ENCODE measurements at places on chromosomes 5 and 9.

GRCh38 chr9:8613346-8613825, 813.8 kb upstream of the DMAC1 start:
- no peak for DNase-seq

DNA sequence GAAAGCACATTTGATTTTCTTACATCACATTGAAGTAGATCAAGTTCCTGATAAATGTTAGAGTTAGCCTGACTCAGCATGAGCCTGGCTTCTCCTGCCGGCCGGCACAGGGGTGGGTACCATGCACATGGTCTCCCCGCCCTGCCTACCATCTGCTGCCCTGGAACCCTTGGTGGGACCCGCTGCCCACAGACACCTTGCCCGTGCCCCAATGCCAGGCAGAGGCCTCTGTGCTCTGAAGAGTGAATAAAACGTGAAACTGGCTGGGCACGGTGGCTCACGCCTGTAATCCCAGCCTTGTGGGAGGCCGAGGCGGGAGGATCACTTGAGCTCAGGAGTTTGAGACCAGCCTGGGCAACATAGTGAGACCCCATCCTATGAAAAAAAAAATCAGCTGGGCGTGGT, 17.3 kb downstream of the EXD3 start:
- DNase-seq = no peak

- DNase-seq = no peak
Measured at GRCh38 chr9:16178294-16178693, 625.5 kb downstream of the CCDC171 start.

- DNase-seq = no peak
Measured at GRCh38 chr5:17305017-17305416, 87.6 kb downstream of the BASP1 start.

- DNase-seq = no peak
Measured at GRCh38 chr5:96909003-96909402, 26.9 kb upstream of the LNPEP start.

DNA sequence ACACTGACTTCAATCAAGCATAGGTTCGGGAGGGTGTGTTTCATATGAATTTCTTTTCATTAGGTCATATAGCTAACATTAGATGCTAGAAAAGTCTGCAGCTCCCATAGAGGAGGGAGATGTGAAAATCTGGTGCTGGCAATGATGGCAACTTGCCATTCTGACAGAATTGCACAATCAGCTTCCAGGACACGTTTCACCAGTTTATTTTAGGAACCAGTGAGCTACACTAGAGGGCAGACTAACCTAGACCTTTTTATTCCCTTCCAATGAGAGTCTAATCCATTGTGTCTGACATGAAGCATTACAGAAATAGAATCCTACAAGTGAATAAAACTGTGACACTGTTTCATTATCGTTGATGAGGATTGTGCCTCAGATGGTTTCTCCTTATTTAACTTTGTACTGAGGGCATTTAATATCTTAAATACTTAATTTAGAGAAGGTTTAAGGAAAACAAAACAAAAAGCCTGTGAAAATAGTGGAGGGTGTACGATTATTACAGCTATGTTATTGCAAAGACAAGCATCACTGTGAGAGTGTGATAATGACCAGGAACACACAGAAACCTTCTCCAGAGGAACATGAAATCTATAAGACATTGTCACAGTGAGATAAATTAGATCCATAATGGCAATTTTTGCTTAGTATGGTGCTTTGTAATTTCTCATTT, 363.3 kb upstream of the RPS23 start:
- no peak for DNase-seq

DNA sequence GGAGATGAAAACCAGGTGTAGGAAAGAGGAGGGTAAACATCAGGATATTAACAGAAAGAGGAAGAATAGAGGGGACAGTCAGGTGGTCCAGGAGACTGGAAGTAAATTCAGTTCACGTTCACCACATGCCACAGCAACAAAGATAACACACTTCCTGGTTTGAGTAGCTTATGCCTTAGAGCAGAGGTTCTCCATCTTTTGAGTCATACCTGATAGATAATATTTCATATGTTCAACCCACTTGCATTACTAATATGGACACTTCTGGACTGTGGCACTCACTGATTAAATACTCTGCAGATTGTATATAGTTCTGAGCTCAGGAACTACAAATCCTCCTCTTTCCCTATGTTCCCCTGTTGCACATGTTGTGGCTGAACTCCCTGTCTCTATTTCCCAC, 179.9 kb upstream of the NR3C1 start:
- no peak for DNase-seq

DNA sequence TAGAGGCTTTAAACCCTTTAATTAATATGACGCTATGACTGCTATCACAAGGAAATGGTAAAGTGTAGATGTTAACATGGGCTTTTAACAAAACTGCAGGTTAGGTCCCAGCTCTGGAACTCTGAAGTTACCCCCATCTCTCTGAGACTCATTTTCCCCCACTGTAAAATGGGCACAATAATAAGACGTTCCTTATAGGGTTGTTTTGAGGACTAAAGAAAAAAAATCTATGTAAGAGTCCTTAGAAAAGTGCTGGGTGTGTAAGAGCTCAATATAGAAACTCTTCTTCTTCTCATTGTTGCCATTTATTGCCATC, 45.8 kb upstream of the STK32A start:
- no peak for DNase-seq

- DNase-seq = no peak
Measured at GRCh38 chr5:137407090-137407489, 92.0 kb downstream of the SPOCK1 start.

- no peak for DNase-seq
Measured at GRCh38 chr9:85405566-85405950, 336.2 kb downstream of the AGTPBP1 start.

DNA sequence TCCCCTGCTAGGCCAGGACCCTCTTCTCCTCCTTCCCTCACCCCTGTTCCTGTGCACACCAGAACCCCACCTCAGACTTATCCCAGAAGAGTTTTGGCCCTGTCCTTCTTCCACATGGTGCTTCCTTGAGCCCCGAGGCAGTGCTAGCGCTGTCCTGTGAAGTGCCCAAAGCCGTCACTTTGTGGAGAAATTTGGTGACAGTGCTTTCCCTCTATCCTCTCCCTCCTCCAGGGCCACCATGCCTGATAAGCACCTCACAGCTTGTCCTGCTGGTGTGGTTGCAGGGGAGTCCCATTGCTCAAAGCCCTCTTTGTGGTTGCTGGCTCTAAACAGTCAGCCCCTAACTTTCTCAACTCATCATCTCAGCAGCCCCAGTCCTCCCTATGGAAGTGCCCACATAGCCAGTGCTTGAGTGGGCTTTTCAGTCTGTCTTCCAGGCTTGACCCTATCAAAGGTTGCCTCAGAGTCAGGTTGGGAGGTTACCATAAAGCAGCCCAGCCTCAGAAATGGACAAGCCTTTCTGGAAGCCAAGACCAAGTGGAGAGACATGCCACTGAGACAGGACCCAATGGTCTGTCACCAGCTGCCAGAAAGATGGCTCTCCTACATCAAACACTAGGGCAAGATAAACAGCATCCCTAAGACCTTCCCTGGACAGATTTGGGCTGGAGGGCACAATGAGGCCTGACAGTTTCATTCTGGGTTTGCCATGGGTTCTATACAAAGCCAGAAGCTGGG, 18.0 kb downstream of the IGIP start:
- DNase-seq = no peak

DNA sequence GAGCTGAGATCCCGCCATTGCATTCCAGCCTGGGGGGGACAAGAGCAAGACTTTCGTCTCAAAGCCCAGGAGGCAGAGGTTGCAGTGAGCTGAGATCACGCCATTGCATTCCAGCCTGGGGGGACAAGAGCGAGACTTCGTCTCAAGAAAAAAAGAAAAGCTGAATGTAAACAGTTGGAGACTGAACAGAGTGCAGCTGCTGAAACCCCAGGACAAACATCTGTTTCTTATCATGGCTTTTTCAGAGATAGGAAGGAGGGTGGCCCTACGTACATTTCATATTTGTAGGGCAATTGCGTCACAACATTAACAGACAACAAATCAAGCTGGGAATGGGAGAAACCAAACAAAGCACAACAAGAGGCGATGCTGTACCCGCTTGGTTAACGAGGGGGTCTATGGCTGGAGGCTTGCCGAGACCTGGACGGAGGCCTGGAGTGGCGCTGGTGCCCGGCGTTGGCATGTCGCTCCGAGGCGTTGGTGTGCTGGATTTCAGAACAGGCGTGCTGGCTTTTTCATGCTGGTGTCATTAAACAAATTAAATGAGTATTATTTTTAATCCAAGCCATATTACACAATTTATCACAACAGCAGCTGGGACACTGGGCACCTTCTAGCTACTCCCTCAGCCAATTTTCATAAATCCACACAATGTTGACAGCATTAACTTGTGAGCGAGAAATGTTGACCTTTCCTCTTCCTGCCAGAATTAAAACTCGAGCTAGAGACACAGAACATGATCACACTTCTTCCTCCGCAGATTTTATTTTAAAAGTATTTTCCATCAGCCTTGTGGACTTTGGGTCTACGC, 76.1 kb downstream of the TLE1 start:
- DNase-seq = no peak

GRCh38 chr9:18056269-18056992, 417.5 kb upstream of the ADAMTSL1 start:
- no peak for DNase-seq

- DNase-seq = no peak
Measured at GRCh38 chr5:963673-964531, 44.7 kb upstream of the NKD2 start.

DNA sequence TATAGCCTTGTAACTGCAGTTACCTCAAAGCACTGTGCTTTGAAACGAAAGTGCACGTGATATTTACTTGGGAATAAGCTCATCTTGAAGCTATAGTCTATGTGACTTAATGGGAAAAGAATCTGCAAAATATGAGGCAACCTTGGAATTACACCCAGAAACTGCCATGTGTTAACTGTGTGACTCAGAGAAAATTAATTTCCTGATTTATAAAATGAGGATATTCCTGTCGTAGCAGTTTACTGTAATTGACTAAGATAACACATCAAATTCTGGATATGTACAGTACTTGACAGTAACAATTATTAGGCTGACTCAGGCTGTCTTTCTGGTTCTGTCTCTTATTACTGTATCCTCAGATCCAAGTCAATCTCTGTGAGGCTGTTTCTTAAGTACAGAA, 1079.9 kb upstream of the ACO1 start:
- DNase-seq = no peak

GRCh38 chr9:135134268-135135022, 47.0 kb downstream of the OLFM1 start:
- no peak for DNase-seq

GRCh38 chr5:98749046-98749445, 24.4 kb upstream of the RGMB start:
- no peak for DNase-seq

DNA sequence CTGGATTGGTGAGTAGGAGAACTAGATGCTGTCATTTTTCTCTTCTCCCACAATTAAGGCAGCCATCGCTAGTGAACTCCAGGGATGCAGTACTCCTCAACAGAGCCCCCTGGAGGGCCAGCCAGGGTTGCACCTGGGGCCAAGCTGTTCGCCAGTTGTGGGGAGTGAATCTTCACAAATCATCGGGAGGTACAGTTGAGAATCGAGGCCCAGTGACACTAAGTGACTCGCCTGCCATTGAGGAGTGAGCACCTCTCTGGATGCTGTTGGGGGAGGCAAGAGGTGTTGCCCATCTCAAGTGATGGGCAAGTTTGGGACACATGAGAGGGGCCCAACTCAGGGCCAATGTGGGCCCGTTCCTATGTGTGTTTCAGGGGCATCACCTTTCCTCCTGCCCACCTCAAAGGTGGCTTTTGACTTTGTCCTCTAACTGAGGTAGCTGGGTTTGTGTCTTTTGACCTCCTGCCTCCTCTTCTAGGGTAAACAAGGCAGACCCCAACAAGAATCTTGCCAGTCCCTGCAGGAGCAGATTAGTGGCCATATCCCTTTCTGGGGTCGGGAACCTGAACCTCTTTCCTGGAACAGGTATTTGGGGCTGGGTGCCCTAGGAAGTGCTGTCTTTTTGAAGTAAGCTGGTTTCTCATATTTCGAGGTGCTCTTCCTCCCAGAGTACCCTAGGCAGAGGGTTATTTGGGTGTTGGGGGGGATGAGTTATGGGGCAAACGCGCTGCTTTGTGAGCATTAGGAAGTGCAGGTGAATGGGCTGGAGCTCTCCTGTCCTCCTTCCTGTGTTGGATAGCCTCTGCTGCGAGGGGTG, 181.2 kb downstream of the MACROH2A1 start:
- peak; percentile 19 for DNase-seq
